HCT116 (cell line): ENCODE measurements at places on chromosomes 13 and 19. TPM values are rescaled to one million over a fixed set of nuclear protein-coding genes. Genes with fewer than 3 reads are reported as not detected.

The MBD3L3 gene
- total RNA-seq, result not detected

The PSG5 gene
- total RNA-seq, result not detected

The S1PR2 gene
- 6.1 TPM for total RNA-seq

The JAK3 gene
- 5.7 TPM for total RNA-seq

The C13orf42 gene
- total RNA-seq, result not detected

The SPRED3 gene
- 3.4 TPM for total RNA-seq

The EPSTI1 gene
- 0.69 TPM for total RNA-seq

The PDX1 gene
- 1.7 TPM for total RNA-seq

The OR7D2 gene
- 0.07 TPM for total RNA-seq

The RYR1 gene
- total RNA-seq, result 4.1 TPM

The KLK8 gene
- total RNA-seq, result 92.8 TPM

The ZNF100 gene
- total RNA-seq, result 8.5 TPM

The ZNF790 gene
- total RNA-seq, result 0.32 TPM

The PNMA8A gene
- total RNA-seq, result not detected

The CFD gene
- 80.2 TPM for total RNA-seq

The DPP9 gene
- total RNA-seq, result 67.6 TPM

The LGI4 gene
- 0.32 TPM for total RNA-seq

The KLK12 gene
- total RNA-seq, result not detected
